Ecto neural progenitor cell (in vitro differentiated cells): ENCODE measurements at places on chromosomes 16 and 17.

DNA sequence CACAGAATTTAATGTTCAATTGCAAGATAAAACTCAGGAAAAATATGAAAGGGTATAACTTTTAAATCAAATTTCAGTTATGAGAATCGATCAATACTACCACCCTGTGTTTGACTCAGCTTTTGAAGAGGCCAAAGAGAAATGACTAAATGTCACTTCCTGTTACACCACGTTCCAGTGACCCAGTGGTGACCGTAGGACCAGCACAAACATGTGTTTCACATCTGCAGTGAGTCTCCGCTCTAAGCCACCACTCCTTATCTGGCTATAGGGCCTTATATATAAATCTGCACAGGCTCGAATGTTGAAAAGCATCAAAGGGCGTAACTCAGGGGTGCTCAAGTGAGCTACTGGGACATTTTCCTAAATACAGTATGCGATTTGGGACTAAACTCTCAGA is 36.1 kb downstream of the CYB5D2 start:
- no peak for DNase-seq

- DNase-seq, result no peak
Observed at GRCh38 chr16:12672986-12673385, 130.7 kb downstream of the CPPED1 start.

DNA sequence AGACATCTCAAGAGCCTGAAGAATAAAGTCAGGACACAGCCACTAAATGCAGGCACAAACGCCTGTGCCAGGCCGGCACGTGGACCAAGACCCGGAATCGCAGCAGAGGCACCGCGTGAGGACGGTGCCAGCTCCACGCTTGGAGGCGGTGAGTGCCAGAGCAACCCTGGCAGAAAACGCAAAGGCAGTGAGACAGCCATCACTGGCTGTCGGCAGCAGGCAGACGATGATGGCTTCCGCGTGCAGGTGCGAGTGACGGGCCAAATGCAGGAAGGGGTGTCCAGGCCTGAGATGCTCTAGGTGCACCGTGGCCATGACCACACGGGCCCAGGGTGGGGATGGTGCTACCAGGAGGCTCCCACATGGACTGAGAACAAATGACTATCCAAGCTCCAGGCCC is 78.8 kb downstream of the LMF1 start:
- no peak for DNase-seq

DNA sequence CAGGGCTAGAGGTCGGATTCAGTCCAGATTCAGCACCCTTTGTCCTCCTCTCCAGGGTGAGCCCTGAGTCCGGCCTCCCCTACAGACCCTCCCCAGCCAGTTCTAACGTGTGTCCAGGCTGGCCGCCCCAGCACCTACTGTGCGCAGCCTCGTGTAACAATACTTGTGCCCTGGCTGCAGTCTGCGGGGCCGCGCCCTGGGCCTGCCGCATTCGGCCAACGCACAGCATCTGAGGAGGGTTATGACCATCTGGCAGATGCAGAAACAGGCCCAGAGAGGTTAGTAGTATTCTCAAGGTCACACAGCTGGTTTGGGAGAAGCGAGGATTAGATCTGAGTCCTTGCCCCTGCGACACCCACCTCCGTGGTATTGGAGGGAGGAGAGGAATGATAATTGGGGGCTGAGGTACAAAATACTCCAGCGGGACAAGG is 968 bp downstream of the RIPOR1 start:
- DNase-seq, result no peak

- DNase-seq, result no peak
Observed at GRCh38 chr16:59067205-59067604, 333.1 kb upstream of the GOT2 start.

DNA sequence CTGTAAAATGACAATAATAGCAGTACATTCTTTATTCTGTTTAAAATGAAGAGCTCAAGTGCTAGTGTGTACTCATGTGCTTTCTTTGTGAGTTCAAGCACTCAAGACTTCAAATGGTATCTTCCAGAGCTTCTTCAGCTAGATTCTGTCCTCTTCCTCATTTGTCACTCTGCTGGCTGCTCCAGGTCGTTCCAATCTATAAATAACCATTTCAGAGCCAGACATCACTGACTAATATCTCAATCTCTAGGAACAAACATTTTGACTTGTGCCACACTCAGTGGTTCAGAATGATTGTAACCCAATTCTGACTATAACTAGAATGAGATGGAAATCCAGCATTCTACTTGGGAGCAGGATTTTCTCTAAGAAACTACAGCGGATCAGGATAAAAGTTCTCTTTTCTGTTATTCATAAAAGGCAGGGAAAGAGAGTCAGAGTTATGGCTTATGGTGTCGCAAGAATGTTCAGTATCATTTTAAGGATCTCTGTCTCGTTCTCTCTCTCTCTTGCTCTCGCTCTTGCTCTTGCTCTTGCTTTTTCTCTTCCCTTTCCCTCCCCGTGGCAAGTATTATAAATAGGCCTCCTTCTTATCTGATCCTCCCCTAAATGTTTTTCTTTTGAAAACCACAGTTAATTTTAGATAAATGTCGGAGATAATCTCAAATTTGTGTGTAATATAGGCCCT is 116.3 kb upstream of the MAF start:
- DNase-seq, result no peak

GRCh38 chr16:24488045-24488444 is 51.3 kb upstream of the RBBP6 start:
- no peak for DNase-seq

- peak; percentile 43 for DNase-seq
Observed at GRCh38 chr17:79620207-79621038, 9.6 kb upstream of the RBFOX3 start.
